ENCODE measurements at places on chromosomes 1 and 21.

DNA sequence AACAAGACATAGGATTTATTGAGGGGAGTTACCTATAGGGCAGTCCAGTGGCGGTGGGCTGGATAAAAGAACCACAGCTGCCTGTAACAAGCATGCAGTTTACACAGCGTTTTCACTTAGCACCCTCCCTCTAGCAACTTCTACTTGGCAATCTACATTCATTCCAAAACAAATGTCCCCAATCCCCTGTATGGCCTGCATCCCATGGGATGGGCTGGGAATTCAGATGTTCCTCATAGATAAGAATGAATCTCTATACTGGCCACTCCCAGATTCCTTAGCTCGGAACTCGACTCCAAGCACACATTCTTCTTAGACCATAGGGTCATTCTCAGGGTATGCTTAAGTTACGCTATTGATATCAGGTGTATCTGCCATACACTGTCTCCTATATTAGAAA is 33.3 kb downstream of the PCP4 start:
- DNase-seq: no peak

GRCh38 chr1:121519042-121519755 is 334.4 kb downstream of the SRGAP2C start:
- DNase-seq: no peak

GRCh38 chr1:106700211-106700610 is 356.3 kb upstream of the PRMT6 start:
- DNase-seq: no peak

DNA sequence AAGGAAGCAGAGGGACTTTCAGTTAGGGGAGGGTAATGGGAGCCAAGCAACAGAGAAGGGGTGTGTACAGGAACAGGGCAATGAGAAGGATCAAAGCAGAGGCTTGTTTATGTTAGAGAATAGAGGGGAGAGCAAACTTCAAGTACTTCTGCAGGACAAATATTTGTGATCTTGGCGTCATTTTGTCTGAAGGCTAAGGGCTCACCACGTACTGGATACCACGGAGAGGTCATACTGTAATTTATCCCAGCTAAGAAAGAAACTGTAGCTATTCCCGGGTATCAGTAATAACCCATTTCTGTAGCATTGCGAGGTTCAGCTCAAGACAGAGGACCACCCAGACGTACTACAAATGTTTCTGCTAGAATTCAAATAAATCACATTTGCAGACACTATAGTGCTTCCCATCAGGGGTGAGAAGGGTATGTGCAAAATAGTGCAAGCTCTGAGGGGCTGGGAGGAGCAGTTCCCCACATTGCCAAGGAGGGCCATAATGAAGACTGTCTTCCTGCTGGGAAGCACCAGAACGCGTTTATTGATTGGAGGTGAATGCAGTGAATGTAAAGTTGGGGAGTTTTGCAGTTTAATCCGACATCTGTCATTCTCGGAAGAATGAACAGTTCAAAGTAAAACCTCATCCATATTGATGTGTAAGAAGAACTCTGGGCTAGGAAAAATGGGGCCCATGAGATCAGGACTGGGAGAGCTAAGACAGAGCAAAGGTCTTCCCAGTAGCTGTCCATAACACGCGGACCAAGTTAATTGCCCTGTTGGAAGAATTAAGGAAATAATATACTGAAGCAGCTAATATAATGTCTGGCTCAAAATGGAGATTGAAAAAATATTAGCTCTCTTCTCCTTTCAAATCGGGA is 136.9 kb downstream of the RWDD3 start:
- no peak for DNase-seq

GRCh38 chr1:162138112-162138511 is 68.6 kb downstream of the NOS1AP start:
- DNase-seq: no peak

DNA sequence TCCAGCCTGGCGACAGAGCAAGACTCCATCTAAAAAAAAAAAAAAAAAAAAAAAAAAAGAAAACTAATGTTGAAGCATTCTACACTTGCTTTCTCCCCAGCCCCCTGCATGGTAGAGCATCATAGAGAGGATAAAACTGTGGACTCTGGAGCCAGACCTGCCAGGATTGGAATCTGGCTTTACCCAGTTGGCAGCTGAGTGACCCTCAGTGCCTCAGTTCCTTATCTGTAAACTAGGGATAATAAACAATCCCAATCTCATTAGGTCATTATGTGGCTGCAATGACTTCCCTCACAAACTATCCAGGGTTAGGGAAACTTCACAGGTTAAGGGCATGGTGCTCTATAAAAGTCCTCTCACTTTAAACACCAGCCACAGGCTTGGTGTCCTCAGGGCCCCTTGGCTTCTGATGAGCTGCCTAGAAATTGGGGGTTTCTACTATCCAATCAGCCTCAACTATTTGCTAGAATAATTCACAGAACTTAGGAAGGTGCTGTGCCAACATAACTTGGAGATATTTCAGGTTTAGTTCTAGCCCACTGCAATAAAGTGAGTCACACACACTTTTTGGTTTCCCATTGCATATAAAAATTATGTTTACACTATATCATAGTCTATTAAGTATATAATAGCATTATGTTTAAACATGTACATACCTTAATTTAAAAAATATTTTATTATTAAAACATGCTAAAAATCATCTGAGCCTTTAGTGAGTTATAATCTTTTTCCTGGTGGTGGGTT is 180.5 kb upstream of the B3GALT2 start:
- DNase-seq: no peak

- no peak for DNase-seq
These were observed 6.6 kb upstream of the SIM2 start for GRCh38 chr21:36692114-36692834.

DNA sequence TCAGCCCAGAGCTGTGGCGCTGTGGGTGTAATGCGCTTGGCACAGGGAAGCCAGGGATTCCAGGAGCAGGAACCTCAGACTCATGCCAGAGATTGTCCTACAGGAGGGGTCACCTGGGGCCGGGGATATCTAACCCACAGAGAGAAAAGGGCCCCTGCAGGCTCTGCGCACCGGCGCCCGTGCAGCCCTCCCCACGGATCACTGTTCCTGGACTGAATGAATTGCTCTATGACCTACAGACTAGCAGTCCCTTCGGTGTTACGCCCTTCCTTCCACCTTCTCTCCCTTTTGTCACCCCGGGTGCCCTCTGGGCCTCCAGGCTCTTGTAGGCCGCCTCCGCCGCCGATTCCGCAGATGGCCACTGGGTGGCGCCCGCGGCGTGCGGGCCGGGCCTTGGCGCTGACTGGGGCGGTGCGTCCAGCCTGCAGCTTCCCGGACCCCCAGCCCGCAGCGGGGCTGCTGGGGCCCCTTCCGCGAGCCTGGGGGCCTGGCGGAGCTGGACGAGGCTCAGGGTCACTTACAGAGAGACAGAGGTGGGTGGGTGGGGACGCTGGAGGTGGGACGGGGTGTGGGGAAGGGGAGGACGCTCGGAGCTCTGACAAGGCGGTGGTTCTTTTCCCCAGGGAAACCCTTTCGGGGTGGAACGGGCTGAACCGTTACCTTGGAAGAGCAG is 101.3 kb downstream of the IER5 start:
- DNase-seq: no peak

DNA sequence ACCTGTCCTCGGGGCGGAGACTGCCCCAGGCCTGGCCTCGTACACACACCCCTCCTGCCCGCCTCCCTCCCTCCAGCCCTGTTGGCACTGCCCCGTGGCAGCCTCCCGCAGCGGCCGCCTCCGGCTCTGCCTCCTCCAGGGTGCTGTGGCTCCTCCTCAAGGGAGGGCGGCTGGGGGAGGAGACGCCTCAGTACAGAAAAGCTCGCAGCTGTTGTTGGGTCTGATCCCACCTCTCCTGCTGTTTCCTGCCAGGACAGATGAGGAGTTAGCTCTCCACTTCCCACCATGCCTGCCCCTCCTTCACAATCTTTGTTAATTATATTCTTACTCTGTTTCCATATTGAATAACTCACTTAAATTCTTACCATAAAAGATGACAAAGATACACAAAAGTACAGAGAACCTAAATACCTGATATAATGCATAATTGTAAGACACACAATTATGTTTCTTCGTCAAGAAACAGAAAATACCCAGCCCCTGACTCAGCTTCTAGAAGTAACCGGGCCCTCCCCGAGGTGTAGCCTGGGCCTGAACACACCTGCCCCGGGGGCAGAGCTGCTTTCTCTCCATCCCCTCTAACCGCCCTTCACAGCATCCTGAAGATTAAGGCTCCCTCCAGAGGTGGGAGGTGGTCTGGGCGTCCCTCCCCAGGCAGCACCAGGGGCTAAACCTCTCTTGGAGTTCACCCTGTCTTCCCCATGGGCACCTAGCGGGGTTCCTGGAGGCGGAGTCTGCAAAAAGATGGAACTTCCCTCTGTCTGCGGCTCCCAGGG is 30.6 kb upstream of the COL6A1 start:
- DNase-seq: no peak

DNA sequence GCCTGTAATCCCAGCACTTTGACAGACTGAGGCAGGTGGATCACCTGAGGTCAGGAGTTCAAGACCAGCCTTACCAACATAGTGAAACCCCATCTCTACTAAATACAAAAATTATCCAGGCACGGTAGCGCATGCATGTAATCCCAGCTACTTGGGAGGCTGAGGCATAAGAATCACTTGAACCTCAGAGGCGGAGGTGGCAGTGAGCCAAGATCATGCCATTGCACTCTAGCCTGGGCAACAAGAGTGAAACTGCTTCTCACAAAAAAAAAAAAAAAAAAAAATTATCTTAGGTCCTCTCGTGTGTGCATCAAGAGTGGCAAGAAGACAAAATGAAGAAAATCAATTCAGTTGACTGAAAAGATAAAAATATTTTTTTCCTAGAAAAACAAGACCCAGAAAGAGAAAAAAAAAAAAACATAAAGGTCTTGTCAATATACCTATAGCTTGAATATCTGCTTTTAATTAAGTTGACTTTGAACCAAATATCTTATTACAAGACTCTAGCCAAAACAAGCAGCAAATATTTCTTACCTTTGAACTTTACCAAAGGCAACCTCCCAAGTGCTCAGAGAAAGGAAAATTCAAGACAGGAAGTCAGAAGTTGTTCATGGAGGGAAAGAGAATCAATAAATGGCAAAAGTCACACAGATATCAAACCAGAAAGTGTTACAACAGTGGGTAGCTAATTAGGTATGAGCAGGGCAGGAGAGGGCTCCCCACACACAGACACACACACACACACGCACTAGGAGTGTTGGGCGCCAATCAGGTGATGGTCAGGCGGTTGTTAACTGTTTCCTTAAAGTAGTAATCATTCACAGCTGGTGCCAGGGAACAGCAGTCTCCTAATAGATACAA is 29.6 kb downstream of the ITLN2 start:
- no peak for DNase-seq

- no peak for DNase-seq
These were observed 454.1 kb upstream of the USP24 start for GRCh38 chr1:55669293-55669692.

DNA sequence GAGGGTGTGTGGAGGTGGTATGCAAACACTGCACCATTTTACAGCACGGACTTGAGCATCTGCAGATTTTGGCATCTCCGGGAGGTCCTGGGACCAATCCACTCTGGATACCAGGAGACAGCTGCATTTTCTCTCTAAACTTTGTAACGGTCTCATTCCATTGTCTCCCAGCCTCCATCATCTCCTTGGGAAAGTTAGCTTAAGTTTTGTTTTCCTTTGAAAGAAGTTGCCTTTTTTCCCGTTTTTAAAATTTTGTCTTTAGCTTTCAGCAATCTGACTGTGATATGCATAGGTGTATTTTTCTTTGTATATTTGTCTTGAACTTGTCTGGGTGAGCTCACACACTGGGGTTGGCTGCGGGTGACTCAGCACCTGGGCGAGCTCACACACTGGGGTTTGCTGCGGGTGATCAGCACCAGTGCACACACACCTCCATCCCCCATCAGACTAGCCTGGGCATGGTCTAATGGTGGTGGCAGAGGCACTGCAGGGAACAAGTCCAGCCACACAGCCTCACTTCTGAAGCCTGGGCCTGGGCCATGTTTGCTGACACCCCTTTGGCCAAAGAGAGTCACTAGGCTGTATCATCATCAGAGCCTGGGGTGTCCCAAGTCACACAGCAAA is 32.1 kb upstream of the COL18A1 start:
- no peak for DNase-seq

DNA sequence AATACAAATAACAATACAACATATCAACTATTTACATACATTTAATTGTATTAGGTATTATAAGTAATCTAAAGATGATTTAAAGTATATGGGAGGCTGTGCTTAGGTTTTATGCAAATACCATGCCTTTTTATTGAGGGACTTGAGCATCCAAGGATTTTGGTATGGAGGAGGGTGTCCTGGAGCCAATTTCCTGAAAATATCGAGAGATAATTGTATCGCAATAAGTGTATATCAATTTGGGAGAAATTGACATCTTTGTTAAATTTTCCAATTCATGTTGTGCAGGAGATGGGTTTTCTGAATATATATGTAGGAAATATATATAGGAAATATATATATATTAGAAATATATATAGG is 63.5 kb downstream of the ATP1A1 start:
- no peak for DNase-seq

GRCh38 chr1:117070124-117070523 is 10.0 kb downstream of the TTF2 start:
- DNase-seq: no peak

GRCh38 chr1:94126651-94127050 is 5.7 kb upstream of the ABCA4 start:
- DNase-seq: no peak

DNA sequence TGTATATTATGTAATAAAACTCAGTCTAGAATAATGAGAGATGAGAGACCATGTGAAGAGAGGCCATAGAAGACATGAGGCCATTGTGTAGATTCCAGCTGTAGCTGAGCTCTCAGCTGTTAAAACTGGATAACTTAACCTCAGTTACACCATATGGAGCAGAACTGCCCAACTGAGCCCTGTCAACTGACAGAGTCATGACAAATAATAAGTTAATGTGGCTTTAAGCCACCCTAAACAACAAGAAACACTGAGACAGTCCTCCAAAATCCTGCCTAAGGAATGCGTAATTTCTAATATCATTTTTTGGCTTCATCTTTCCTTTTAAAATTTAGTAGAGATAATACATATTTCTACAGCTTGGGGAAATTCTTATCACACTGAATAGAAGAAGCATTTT is 580.0 kb upstream of the RGS18 start:
- no peak for DNase-seq

- DNase-seq: no peak
These were observed 5.0 kb upstream of the ZBTB48 start for GRCh38 chr1:6574818-6575217.

- no peak for DNase-seq
These were observed 54.3 kb downstream of the ABL2 start for GRCh38 chr1:179175011-179175841.
